ENCODE measurements at places on chromosomes 3 and 15.

- no peak for DNase-seq
These were observed 278.0 kb downstream of the ZBBX start for GRCh38 chr3:167102071-167102470.

DNA sequence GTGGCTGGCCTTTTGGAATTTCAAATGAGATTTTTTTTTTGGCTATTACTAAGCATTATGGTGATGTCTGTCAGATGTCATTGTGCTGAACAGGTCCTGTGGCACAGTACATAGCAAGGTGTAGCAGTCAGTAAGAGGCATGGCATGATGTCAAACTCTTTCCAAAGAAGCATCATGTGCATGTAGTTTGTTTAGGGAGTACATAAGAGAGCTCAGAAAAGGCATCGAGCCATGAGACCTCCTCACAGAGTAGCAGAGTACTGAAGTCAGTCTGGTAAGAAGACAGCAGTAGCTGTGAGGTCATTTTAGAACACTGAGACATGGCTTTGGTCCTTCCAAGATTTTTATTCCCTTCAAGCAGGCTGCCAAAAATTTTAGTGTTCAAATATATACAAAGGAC lies 134.9 kb upstream of the SPRED1 start:
- no peak for DNase-seq

DNA sequence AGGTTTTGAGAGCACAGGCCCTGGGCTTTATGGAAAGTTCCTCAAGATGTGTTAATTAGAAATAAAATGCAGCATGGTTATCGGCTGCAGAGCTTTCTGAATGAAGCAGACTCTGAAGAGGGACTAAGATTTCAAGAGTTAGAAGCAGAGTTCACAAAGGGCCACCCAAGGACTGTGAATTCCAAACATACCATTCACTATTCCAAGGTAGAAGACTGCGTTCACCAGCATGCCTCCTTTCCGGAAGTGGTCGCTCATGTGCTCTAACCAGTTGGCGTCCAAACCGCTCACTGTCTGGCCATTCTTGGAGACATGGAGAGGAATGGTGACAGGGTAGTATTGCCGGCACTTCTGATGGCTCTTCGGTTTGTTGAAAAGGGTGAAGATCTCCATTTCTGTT lies 104.9 kb downstream of the OXNAD1 start:
- DNase-seq, result no peak

DNA sequence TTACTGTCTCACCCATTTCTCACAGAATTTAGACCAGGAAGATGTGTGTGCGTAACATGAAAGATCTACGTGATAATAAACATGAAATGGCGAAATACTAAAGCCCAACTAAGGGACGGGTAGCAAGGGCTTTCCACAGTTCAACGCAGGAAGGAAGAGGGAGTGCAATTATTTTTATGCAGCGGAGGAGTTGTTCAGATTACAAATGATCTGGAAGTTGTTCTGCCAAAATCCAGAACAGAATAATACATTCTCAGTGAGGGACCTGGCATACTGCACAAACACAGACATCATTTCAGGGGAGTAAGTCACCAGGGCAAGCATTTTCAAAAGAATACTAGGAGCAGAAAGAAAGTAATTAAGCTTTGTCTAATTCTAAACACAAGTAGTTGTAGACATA lies 133.6 kb upstream of the RAP2B start:
- no peak for DNase-seq

GRCh38 chr3:146337991-146338390 lies 87.1 kb upstream of the PLSCR4 start:
- no peak for DNase-seq

DNA sequence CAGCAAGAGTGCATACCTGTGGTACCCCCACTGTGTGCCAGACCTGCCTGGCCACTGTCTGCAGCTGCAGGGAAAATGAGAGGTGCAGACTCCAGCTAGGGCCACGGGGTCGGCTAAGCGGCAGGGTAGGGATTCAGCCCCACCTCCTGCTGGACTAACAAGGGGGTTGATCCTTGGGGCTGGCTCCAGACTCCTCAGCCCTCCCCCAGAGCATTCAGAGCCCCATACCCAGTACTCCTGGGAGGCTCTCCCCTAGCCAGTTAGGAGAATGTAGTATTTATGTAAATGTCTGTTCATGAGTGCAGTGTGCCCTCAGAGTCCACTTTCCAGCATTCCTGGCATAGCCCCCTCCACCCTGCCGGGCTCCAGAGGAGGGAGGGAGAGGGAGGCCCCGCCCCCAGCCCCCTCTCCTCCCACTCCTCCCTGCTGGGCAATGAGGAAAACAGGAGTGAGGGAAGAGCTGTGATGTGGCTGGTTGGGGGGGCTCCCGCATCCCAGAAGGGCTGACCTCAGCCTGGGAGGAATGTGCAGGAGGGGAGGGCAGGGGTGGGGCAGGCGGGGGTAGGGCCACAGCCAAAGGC lies 4.5 kb upstream of the SEMA3B start:
- DNase-seq, result peak; percentile 86

DNA sequence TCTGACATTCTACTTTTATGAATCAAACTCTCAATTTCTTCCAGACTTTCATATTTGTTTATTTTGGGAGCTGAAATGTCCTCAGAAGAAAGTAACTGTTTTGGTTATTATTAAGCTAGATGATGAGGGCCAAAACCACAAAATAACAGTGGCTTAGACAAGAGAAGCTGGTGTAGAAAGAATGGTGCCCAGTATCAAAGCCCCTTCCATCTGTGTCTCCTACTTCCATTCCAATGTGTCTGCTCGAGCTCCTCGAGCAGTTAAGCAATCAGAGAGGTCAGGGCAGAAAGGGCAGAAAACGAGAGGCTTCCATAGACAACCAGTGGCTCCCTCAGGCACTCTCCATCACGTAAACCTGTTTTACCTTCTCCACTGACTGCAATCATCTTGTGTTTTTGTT lies 59.7 kb upstream of the MAGI1 start:
- no peak for DNase-seq

DNA sequence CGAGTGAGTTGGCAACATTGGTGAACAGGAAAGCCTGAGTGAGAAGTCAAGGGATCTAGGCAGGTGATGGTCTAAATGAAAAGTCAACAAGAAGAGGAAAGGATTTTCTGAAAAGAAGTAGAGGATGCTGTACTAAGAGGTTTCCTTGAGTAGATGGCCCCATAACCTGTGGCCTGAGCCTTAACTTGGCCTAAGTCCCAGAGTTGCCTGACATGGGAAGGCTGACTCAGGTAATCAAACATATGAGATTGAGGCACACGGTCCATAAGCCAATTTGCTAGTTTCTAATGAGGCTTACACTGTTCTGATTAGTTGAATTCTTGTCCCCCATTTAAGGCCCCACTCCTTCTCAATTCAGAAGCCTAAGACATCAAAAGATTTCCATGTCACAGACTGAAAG lies 262.5 kb upstream of the LMCD1 start:
- no peak for DNase-seq

- DNase-seq, result no peak
These were observed 46.7 kb downstream of the CHCHD6 start for GRCh38 chr3:126750756-126751121.

DNA sequence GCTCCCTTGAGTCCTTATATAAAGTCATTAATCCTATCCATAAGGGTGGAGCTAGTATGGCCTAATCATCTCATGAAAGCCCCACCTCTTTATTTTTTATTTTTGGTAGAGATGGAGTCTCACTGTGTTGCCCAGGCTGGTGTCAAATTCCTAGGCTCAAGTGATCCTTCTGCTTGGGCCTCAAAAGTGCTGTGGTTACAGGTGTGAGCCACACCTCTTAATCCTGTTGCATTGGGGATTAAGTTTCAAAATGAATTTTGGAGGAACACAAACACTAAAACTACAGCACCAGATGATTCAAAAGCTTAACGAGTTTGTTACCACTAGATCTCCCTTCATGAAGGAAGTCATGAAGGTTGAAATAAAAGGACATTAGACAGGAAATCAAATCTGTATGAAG lies 27.7 kb downstream of the RAB7A start:
- DNase-seq, result no peak

DNA sequence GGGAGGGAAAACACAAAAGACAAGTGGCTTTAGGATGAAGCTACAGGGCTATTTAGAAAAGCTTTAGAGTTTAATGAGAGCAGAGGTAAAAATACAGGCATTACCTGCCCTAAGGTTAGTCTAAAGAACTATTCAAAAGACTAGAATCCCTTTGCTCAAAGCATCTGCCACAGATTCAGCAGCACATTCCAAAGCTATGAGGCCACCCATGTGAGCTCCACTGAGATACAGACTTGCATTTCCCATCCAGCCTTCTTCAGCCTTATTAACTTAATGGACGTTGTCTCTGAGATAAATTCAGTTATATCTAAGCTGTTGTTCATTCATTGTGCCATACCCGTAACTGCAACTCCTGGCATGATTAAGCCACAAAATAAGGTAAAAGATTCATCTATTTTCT lies 25.4 kb downstream of the CXCR6 start:
- DNase-seq, result no peak

GRCh38 chr15:65384895-65385869 lies 7.4 kb upstream of the IGDCC3 start:
- DNase-seq, result peak; percentile 76

DNA sequence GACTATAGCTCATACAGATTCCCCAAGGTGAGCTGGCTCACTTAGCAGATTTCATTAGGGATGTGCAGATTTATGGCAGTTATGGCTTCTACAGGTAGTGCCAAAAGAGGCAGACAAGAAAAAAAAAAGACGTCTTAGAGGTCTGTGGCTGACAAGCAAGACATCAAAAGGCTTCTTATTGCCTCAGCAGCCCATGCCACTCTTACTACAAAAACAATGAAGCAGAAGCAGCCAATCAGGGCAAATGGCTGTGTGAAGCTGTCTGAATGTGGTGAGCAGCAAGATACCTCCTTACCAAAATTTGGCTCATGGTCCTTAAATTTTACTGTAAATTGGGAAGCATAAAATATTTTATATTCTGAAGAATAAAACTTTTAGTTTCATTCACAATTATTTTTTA lies 557.5 kb upstream of the GOLIM4 start:
- DNase-seq, result no peak

GRCh38 chr15:67050522-67051087 lies 14.8 kb upstream of the SMAD3 start:
- DNase-seq, result no peak

GRCh38 chr15:56971571-56971970 lies 53.1 kb downstream of the TCF12 start:
- no peak for DNase-seq

DNA sequence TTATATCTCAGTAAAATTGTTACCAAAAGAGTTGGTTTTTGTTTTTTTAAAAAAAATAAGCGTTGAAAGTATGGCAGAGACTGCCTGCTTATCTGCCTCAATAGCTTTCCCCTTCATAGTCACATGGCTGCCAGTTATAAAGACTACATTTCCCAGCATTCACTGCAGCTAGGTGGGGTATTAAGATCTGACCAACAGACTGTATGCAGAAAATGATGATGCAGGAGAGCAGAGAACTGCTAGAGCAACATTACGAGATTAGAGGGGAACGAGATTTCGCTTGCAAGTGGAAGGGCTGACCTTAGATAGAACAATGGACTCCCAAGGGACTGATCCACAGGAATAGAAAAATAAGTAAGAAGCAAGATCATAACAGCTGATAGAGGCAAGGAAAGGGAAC lies 14.3 kb downstream of the RHOA start:
- DNase-seq, result no peak

DNA sequence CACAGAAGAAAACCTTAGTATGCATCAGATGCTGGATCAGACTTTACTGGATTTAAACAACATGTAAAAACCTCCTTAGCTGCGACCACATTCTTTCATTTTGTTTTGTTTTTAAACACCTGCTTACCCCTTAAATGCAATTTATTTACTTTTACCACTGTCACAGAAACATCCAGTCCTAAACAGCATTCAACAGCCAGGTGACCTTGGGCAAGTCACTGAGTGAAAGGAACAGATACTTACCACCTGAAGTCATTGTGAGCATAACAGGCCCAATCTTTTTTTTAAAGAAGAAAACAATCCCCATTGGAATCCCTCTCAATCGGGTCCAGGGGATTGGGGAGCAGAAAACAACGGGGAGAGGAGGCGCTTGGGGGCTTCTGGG lies 390 bp downstream of the STARD5 start:
- DNase-seq, result no peak

GRCh38 chr3:23114432-23114831 lies 88.7 kb upstream of the UBE2E2 start:
- DNase-seq, result no peak

- DNase-seq, result no peak
These were observed 46.1 kb downstream of the MBNL1 start for GRCh38 chr3:152314677-152315353.

GRCh38 chr3:168341956-168342936 lies 246.5 kb upstream of the GOLIM4 start:
- no peak for DNase-seq

- DNase-seq, result no peak
These were observed 17.1 kb upstream of the TPM1 start for GRCh38 chr15:63025460-63025859.

DNA sequence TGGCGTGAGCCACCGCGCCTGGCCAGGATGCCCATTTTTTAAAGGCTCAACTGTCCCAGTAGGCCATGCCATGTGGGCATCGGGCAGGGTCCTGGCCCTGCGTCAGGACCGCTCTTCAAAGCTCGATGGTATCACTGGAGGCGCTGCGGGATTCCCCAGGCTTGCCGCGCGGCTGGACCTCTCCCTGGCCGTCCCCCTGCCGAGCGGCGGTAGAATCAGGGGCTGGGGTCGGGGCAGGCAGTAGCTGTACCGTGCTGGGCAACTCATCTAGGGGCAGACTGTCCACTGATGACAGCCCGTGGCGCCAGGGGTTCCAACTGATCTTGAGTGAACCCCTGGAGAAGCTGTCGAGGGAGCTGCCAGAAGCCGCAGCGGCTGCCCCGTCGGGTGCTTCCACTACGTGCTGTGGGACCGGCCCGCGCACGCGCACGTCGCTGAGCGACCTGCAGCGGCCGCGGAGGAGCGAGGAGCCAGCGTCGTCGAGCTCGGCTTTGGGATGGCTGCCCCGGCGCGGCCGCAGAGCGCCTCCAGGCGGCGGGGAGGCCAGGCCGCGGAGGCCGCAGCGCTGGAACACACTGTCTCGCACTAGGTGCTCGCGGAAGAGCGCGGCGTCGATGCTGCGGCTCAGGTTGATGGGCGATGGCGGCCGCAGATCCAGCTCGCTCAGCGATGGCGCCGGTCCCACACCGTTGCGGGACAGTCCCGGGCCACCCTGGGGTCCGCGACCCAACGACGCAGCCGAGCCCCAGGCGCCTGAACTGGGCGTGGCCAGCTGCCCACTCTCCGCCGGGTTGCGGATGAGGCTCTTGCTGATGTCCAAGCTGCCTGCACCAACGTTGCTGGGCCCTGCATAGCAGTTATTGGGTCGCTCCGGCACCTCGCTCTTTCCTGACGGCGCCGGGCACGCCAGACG lies 5.8 kb downstream of the PRRT3 start:
- DNase-seq, result peak; percentile 77

DNA sequence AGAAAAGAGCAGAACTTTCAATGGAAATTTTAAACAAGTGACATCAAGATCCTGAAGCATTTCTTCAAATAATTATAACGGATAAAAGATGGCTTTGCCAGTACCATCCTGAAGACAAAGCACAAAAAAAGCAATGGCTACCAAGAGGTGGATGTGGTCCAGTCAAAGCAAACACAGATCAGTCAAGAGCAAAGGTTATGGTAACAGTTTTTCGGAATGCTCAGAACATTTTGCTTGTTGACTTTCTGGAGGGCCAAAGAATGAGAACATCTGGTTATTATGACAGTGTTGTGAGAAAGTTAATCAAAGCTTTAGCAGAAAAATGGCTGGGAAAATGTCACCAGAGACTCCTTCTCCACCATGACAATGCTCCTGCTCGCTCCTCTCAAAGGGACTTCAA lies 31.5 kb downstream of the FEM1B start:
- DNase-seq, result no peak

Measured in mesothelial cell of epicardium (in vitro differentiated cells).